NCI-H187 (cell line): ENCODE measurements at places on chromosomes 2 and 18.

GRCh38 chr2:201781557-201782051 lies 871 bp upstream of the ALS2 start:
- no peak for DNase-seq

DNA sequence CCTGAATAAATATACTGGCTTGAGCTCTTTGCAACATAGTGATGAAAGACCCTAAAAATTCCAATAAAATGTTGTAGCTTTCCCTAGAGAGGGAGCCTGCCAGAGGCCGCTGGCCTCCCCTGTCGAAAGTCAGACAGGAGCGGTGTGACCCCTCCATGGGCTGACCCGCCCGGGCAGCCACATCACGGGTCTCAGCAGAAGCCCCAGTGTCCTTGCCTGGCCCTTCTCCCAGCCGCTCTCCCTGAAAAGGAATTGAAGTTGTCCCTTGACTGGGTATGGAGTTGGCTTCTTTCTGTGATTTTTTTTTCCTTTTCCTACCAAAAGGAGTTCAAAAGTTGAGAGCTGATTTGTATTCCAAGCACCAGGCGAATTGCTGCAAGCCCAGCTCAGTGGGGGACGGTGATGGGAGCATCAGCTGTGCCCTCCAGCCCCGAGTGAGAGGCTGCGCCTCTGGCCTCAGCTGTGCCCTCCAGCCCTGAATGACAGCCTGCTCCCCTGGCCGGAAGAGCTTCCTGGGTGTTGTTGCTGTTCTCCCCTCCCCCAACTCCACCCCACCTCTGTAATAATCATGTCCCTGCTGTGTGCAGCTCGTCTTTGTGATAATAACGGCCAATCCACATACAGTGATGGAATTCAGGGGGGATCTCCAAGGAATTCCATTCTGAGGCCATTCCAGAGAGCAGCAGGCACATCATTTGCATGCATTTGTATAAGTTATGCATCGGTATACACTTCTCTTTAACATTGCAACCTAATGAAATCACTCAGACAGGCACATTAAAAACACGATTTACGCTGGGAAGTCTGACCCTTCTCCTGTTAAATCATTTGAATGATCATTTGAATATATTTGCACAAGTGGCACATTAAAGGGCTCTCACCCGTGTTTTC lies 501.0 kb downstream of the EIPR1 start:
- no peak for DNase-seq

GRCh38 chr2:230226051-230226551 lies 565 bp downstream of the SP140 start:
- no peak for DNase-seq

- no peak for DNase-seq
These were observed 68.4 kb upstream of the TMEM178A start for GRCh38 chr2:39597314-39597713.

DNA sequence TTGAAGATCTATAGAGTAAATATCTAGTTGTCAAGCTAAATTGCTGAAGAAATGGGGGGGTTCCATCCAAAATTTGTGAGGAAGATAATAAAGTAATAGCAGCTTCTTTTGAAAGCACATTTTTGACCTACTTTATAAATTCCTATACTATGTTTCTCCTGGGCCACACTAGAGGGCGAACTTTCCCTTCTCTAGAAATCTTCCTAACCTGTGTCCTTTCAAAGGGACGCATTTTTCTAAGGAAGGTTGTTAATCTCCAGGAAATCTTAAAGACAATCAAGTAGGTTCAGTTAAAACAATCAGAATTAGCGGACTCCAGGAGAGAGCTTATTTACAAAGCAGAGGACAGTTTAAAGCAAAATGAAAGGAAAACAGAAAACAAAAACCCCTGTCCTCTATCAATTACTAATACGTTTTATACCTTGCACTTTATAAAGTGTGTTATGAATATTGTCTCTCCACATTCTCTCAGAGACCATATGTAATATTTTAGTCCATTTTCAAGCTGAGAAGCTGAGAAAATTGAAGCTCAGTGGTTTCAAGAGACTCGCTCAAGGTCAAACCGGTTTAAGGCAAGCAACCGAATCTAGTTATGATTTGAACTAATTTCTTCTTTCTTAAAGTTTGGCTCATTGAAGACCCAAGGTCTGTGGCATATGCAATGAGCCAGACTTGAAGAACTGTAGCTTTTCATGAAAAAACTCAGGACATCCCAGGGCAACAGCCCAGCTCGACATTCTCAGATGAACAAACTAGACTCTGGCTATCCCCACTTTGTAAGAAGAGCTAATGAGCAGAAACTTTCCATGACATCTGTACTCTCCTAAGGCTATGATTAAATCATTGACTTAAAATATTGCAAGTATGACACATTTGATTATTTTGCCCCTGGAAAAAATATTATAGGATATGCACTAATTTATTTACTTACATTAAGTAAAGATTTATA lies 273.6 kb downstream of the PAX3 start:
- no peak for DNase-seq

GRCh38 chr2:133867166-133867565 lies 298.9 kb upstream of the NCKAP5 start:
- no peak for DNase-seq

DNA sequence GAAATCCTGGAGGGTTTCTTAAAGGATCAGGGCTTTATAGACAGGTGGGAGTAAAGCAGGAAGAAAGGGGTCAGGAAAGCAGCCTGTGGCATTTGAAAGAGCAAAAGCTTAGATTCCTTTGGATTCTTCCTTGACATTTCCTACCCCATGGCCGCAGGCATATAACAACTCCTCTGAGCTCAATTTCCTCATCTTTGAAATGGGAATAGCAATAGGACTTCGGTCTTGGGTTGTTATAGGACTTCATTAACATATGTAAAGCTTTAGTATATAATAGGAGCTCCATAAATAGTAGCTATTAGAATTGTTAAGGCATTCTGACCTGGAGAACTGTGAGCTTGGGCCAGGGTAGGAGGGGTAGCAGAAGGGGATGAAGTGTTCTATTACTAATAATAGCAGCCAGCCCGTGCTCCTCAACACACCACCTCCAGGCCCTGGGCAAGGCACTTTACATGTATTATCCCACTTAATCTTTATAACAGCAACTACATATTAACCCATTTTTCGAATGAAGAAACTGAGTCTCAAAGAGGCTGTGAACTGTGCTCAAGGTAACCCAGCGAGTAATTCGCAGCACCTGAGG lies 10.6 kb downstream of the ZFP36L2 start:
- no peak for DNase-seq

- no peak for DNase-seq
These were observed 23.2 kb downstream of the FAM124B start for GRCh38 chr2:224378701-224379097.

DNA sequence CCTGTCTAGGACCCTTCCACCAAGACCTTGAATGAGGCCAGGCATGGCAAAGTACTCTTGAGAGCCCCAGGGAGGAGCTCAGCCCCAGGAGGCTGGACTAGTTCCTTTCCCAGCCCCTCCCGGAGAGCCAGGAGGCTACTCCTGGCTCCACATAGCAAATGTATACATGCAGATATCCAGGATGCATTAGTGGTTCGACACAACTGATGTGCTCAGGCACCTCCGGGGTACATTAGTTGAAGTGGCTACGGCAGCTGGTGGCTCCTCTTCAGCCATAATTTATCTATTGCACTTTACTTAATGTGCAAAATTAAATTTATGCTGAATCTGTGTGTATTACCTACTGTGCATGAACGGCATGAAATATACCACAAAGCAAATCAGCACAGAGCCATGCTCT lies 182.8 kb upstream of the MEIS1 start:
- DNase-seq = peak; percentile 93

GRCh38 chr18:74595431-74595830 lies 2.2 kb upstream of the ZNF407 start:
- DNase-seq = no peak
